A172 (cell line): ENCODE measurements at places on chromosomes 5 and 9. TPM values are rescaled to one million over a fixed set of nuclear protein-coding genes. Genes with fewer than 3 reads are reported as not detected.

DNA sequence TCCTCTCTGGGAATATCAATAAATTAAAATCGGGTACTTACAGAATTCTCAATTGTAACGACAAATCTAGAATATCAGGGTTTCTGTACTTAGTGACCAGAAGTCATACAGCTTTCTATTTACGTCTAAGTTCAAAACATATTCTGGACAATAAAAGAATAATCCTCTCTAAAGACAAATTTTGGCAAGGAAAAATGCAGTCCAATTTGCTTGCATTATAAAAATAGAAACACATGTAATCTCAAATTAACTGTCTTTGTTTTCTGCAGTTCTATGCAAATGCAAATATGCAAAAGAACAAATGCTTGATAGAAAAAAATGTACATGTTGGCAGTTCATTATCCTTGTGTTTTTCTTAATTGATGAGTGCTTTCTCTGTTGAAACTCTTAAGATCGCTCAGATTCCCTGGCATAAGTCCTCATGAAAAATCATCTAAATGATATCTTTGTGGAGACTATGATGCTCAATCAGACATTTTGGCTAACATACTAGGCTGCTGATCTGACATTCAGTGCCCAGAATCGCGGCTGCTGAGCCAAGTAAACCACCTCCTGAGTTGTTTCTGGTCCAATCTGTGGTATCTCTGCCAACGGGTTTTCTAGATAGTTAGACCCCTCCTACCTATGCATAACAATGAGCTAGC is 990.1 kb upstream of the C9orf72 start:
- DNase-seq, result no peak

DNA sequence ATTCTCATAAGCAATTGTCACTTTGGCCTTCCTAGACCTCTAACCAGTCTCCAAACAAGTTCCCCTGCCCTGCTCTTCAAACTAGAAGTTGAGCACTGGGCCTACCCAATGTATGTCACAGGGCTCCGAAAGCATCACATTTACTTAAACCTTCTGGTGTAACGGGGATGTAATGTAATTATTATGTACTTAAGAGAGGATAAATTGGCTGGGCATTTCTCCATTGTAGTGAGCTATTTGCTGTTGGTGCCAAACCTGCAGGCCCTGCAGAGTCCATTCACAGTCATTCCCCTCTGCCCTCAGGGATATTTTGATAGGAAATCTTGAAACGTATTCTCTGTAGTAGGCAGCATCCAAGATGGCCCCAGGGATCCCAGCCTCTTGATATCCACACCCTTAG is 64.2 kb upstream of the GNE start:
- no peak for DNase-seq

The PCDH12 gene
- total RNA-seq, result 0.07 TPM in 1 of 2 replicates, not detected in the other

The ESM1 gene
- 1.4 and 2.5 TPM in 2 replicates for total RNA-seq

- no peak for DNase-seq
These were observed 1278.2 kb downstream of the CDH12 start for GRCh38 chr5:21574961-21575360.

The ATP6V1G1 gene
- total RNA-seq, result 216 and 223 TPM in 2 replicates

DNA sequence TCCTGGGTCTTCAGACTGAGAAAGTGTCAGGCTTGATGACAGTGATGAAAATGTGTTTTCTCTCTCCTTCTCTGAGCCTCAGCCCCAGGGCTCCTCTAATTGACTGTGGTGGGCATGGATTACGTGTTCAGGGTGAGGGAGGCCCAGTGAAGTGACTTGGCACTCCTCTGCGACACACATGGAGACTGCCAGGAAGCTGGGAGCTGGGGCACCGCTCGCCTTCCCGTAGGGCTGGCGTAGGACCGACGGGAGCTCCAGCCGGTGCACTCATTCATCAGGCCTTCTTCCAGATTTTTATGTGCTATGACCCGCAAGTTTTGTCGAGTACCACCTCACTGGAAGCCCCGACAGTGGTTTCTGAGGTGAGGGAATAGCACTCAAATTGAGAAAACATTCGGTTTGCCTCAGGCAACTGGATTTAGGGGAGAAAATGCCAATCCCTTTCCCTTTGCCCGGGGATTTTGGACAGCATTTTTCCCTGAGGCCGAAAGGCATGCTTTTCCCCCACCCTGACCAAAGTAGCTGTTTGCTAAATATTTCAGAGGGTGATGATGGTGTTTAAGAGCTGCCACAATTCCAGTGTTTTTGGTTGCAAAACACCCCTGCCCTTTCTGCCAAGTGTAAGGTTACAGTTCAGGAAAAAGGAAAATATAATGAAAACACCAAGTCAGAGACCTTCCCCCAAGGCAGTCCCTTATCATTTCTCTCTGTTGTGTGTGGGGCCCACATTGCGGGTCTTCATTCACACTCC is 83.7 kb downstream of the PCSK5 start:
- DNase-seq, result no peak

The BRD3 gene
- total RNA-seq, result 5.6 and 14.9 TPM in 2 replicates

DNA sequence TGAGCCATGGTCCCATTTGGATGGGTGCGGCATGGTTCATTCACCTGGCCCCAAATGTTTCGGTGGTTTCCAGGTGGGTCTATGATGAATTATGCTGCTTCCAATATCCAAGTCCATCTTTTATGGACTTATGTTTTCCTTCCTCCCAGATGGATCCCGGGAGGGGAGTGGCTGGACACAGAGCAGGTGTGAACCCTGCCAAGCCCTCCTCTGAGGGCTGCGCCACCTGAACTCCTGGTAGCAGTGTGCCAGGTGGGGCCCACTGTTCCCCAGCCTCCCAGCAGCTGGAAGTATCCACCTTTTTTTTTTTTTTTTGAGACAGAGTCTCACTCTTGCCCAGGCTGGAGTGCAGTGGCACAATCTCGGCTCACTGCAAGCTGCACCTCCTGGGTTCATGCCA is 42.9 kb downstream of the WNK2 start:
- DNase-seq, result no peak

The GPR150 gene
- total RNA-seq, result not detected in 2 replicates

The OXCT1 gene
- 29.0 and 31.2 TPM in 2 replicates for total RNA-seq

The SLC34A3 gene
- 1.1 and 1.6 TPM in 2 replicates for total RNA-seq

The PKN3 gene
- 16.6 and 18.1 TPM in 2 replicates for total RNA-seq
